ENCODE measurements at places on chromosomes 7 and 10.

DNA sequence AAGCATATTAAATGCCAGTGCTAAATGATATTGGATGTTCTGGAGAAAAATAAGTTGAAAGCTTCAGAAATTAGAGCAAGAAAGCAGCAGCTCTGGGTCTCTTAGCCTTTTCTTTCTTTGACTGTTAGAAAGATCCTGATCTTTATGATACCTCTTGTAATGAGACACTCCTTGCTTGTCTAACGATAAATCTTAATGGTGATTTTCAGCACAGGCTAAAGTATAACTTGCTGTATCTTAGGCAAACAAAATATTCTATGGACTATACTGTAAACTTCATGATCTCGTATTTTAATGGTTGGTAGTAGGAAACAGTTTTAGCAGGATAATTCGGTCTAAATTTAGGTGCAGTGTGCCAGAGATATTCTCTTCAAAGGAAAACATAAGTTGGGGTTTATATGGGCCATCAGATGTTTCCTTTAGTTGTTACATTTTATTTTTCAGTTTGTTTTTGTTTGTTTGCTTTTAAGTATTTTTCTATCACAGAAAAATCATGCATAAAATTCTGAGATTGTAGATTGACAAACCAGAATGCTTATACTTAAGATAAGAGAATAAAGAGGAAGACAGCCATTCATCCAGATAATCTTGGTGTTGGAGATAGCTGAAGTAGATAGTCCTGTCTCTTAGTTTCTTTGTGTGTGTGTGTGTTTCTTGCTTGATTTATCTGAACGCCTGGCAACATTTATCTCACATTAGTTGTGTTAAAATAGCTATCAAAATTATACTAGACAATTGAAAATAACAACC lies 4.7 kb downstream of the CASD1 start:
- DNase-seq = no peak

- DNase-seq = no peak
Measured at GRCh38 chr10:7571981-7572380, 94.8 kb downstream of the ITIH5 start.

- DNase-seq = no peak
Measured at GRCh38 chr10:70812814-70813213, 2.9 kb upstream of the SGPL1 start.

- DNase-seq = no peak
Measured at GRCh38 chr7:74017125-74017524, 10.8 kb upstream of the ELN start.

GRCh38 chr7:150875791-150876190 lies 23.5 kb downstream of the AOC1 start:
- no peak for DNase-seq

DNA sequence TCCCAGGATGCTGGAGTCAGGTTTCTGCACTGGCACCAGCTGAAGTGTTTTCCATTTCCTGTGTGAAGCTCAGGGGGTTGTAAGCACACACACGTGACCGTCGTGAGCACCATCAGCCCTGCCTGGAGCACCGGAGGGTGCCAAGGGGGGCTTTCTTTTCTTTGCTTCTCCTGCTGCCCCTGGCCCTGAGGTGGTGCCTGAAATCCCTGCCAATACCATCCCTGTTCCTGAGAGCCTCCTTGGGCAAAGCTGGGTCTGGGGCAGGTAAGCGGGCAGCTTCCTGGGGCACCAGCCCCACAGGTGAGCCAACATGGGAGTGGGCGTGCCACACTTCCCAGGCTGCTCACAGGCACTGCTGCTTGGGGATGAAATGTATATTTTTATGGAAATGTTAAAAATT lies 593.6 kb downstream of the DNAJB6 start:
- DNase-seq = no peak

DNA sequence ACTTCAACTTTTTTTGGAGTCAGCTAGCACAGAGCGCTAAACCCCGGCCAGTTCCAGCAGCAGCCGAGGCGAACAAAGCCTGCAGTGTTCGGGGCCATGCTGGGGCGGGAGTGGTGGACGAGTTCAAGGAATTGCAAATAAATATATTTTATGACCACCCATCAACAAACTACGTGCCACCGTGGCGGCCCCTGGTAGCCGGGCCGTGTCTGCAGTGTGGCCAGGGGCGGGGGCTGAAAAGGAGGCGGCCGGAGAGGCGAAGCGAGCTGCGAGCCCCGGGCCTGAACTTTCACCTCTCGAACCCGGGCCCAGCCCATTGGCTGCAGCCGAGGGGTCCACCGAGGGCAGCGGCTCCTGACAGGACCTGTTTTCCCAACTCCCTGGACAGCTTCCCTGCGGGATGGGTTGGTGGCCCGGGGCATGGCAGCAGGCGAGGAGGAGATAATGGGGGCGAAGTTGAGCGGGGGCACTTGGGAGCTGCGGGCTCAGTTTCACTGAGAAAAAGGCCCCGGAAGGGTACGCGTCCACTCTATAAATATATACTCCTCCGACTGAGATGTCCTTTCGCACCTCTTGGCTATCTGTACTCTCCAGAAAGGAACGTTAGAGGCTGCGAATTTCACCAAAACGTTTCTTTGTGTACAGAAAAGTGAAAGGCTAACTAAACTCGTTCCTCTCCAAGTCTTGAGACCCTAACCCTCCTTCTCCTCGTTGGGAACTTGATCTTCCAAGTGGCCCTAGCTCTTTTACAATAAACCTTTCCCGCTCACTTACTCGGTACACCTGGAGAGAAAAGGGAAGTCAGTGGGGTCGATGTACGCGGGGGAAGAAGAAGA lies 164.6 kb upstream of the PPP1R3A start:
- no peak for DNase-seq

- no peak for DNase-seq
Measured at GRCh38 chr10:76309741-76310587, 878.5 kb downstream of the LRMDA start.

- DNase-seq = no peak
Measured at GRCh38 chr7:30831936-30832335, 60.7 kb downstream of the MINDY4 start.

GRCh38 chr10:75013007-75013406 lies 98.4 kb upstream of the SAMD8 start:
- DNase-seq = no peak

DNA sequence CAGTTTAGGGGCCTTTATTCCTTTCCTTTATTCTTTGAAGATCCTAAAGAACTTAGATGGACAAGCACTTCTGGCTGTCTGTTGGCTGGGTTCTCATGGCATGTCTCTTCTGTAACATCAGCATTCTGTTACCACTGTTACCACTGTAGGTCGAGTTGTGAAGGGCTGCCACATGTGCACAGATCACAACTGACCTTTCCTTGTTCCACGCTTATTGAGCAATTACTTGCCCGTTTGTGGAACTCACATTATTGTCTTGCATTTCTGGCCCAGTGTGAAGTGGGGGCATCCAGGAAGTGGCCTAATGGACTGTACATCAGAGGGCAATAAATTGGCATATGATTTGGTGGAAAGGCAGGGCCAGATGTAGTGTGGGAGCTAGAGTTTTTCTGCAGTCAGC lies 23.7 kb downstream of the GBF1 start:
- no peak for DNase-seq

DNA sequence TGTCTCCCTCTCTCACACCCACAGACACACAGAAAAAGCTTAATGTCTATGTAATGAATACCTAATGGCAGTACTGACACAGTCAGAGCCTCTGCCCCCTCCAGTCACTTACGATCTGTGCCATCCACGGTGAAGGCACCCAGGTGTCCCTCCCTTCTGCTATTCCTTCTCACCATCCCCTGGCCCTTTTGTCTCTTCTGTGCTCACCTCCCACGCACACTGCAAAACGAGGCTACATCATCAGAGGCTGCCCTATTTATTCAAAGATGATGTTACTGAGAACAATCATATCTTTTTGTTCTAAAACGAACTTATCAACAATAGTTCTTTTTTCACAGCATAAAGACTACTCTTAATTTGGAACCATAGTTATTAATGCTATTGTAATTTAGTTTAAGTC lies 246.9 kb upstream of the MKLN1 start:
- DNase-seq = no peak

- DNase-seq = no peak
Measured at GRCh38 chr10:83820033-83820432, 319.3 kb upstream of the GHITM start.

DNA sequence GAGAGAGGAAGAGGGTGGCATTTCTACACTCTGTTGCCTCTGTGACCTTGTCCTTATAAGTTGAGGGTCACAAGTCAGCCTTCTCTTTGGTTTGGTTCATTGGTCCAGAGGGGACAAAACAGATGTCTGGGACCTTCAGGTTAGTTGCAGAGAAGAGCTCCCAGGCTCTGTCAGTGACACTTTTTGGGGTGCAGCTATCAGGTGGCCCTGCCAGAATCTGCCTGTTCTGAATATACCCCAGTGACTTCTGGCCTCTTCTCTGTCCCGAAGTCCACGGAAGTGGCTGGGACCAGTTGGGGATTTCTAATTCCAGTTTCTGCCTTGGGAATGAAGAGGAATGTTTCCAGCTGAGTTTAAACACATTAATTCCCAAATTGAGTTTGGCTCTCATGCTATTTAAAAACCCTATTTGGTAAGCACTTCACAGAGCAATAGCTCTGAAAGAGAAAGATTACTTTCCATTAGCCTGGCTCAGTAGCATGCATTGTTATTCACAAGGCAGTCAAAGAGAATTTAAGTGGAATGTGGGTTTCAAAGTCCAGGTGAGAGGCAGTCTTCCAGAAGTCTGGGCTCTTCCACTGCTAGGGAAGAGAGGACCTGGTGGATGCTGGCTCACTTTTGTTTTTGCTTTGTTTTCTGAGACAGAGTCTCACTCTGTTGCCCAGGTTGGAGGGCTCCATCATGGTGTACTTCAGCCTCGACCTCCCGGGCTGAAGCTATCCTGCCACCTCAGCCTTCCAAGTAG lies 237.8 kb upstream of the GALNT17 start:
- DNase-seq = no peak

DNA sequence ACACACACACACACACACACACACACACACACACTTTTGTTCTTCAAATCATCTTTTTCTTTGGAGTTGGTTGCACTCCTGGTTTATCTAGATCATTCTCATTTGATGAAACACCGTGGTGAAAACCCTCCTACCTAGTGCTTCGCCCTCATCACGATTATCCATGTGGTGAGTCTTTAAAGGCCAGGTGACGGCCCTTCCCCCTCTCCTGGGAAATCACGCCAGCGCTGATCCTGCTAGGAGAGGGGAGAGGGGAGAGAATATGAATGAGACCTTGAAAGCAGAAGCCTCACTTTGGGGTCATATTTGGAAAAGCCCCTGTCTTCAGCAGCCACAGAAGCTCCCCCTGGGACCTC lies 103.9 kb upstream of the LRRC4 start:
- DNase-seq = no peak

GRCh38 chr7:132004529-132004928 lies 448.1 kb upstream of the PODXL start:
- no peak for DNase-seq

DNA sequence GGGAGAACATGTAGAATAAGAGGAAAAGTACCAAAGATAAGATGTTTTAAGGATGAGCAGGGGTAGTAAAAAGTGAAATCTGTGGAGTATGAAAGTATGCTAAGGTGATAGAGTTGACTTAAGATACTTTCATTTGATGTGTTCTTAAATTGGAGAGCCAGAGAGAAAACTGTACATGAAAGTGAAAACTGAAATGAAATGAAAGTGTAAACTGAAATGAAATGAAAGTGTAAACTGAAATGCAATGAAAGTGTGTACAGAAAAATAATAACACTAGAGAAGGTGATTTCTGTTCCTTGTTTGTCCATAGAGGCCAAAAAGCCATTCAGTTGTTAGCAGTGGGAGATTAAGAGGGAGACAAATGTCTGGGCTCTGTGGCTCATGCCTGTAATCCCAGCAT lies 17.5 kb downstream of the AHR start:
- DNase-seq = no peak

DNA sequence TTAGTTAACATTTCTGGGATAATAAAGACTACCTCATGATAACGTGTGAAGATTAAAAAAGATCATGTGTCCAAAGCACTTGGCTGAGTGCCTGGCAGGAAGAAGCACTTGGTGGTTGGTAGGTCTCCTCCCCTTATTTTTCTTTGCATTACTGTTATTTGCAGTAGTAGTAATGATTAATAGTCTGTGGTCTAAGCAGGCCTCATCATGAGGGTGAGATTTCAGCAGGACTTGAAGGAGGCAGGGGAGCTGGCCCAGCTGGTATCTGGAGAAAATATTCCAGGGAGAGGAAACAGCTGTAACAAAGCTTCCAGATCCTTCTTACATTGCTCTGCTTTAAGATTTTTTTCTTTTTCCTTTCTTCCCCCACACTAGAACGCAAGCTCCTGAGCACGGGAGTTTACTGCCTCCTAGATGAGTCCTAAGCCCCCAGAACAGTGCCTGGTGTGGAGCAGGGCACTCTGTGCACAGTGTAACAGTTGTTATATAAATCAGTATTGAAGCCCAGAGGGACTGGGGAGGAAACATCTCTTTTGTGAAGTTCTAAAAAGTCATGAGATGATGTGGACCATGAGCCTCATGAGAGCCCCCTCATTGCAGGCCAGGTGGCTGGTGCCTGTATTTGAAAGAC lies 31.1 kb upstream of the RHEB start:
- DNase-seq = no peak

DNA sequence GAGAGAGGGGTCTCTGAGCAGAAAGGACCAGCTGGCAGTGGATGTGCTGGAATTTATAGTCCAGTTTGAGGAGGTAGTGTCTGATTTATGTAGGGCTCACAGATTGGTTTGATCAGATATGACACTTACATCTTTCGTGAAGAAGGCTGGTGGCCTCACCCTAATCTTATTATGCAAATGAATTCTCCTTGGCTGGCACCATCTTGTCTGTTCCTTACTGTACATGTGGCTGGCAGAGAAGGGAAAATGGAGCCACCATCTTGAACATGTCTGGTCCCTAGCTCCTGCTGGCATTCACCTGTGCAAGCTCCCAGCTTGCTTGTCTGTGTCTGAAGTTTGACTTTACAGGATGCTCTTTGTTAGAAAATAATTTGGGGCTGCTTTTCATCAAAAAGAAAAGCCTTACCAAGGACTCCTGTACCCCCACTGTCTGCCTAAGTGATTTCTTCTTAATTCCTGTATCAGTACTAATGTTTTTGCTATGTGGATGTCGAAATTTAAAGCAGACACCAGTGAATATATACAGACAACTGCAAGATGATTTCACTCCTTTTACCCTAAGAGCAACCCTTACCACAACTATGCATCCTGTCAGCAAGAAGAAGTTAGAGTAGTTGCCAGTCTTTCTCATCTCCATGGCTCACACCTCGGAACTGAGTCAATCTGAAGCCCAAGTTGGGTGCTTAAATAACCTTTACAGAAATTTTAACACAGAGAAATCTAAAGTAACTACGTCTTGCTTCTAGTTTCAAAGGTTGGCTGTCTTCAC lies 322.0 kb upstream of the SEMA3D start:
- DNase-seq = no peak

DNA sequence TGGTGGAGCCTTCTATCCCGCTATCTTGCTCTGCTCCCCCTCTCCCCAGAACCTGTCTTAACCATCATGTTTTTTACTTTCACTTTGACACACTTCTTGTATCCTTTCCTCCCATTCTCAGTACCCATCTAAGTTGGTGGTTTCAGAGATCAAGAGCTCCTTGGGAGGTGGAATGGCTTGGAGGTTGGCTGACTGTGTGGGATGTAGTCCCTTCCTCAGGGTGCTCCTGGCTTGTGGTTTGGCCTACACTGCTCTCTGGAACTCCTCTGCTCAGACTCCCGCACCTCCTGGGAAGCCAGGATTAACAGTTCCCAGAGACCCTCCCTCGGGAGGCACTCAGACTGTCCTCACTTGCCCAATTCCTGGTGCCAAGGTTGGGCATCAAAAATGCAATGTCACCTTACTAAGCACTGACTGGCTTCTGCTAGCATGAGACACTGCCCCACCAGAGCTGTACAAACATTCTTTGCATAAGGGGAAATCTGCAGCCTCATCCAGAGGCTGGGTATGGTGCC lies 93.1 kb upstream of the NAMPT start:
- DNase-seq = no peak

GRCh38 chr7:30237271-30237695 lies 47.1 kb upstream of the ZNRF2 start:
- DNase-seq = no peak

Data from anterior cingulate cortex (tissue), 58 donors.